ENCODE measurements at places on chromosomes 1 and 21.
A peak's percentile ranks its signal among the peaks of the same experiment; 100 is the strongest.

DNA sequence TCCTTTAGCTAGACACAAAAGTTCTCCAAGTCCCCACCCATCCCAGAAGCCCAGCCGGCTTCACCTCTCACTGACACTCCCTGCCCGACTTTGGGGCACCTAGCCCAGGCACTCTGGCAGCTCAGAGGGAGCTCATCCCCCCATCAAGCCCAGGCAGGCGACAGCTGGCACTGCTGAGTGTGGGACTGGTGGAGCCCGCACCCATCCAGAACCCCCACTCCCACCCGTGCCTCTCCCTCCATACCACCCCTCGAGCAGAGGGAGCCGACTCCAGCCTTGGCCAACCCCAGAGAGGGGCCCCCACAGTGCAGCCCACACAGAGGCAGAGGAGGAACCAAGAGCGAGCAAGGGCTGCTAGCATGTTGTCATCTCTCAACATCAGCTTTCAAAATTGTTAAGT, 658.6 kb downstream of the AMY1C start:
- DNase-seq: no peak

DNA sequence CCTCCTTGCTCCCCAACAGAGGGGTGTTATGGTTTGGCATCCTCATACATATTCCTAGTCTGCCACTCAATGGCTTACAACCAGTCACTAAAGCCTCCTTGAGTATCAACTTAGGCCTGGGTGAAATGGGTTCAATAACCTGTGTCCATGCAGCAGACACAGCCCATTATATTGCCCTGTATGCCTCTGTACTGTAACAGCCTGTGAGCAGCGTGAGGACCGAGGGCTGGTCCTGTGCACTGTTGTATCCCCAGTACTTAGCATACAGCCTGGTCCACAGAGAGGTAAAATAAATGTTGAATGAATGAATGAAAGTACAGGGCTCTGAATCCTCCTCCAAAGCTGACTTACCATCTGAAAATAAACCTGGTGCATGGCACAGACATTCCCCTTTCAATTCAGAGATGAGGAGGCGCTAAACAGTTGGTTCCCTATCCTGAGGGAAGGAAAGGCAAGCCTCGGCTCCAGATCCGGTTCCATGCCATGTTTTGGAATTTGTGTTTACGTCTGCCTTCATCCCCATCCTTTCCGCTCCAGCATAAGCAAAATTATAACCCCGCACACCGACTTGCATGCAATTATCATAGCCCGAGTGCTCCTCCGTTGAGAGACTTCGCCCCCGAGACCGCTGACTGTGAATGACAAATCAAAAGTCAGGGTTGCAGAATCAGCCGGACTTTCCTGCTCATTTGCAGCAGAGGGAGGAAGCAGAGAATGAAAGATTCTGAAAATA, 45.0 kb upstream of the DNAJC6 start:
- peak; percentile 88 for DNase-seq

DNA sequence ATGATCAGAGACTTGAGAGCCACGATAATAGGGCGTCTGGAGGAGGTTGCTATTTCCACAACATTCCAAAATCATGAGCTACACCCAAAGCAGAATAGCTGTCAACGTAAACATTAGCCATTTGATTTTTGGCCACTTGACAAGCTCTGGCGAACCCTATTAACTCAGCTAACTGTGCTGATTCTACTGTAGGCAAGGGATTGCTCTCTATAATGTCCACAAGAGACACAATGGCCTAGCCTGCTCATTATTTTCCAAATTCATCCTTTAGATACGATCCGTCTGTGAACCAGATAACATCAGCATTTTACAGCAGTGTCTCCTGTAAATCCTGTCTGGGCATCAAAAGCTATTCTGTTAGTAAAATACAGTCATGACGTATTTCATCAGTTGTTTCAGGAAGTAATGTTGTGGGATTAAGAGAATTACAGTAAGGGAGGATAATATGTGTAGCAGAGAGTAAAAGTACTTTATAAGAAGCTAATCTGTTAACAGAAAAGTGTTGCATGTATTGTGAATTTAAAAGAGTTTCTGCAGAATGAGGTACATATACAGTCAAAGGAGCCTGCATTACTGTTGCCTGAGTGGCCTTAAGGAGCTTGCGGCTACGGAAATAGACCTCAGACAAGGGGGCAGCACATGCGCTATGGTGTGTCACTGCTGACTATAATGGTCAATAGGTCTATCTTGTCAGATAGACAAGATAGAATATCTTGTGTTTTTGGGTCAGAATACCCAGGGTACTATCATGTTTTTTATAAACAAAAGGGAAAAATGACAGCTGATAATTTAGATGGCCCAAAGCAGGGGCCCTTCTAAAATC, 44.9 kb upstream of the TINAGL1 start:
- no peak for DNase-seq

DNA sequence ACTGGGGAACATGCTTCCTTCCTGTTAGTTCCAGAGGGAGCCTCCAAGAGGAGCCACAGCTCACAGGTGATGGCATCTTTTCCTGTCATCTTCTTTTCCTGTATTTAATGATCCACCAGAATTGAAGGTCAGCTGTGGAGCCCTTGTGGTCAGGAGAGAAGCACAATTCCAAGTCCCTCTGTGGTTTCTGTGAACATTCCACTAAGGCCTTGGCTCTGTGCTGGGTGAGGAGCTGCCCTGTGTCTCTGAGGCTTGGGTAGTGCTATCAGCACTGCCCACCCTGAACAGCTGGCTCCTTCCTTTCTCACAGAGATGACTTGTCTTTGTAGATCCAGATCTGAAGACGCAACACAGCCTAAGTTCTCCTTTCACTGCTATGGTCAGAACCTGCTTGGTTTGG, 141.9 kb upstream of the MAP1LC3C start:
- DNase-seq: no peak

GRCh38 chr1:180026556-180026955, 71.9 kb downstream of the CEP350 start:
- DNase-seq: no peak

- peak; percentile 39 for DNase-seq
These were observed 430 bp downstream of the WASF2 start for GRCh38 chr1:27489501-27489972.

DNA sequence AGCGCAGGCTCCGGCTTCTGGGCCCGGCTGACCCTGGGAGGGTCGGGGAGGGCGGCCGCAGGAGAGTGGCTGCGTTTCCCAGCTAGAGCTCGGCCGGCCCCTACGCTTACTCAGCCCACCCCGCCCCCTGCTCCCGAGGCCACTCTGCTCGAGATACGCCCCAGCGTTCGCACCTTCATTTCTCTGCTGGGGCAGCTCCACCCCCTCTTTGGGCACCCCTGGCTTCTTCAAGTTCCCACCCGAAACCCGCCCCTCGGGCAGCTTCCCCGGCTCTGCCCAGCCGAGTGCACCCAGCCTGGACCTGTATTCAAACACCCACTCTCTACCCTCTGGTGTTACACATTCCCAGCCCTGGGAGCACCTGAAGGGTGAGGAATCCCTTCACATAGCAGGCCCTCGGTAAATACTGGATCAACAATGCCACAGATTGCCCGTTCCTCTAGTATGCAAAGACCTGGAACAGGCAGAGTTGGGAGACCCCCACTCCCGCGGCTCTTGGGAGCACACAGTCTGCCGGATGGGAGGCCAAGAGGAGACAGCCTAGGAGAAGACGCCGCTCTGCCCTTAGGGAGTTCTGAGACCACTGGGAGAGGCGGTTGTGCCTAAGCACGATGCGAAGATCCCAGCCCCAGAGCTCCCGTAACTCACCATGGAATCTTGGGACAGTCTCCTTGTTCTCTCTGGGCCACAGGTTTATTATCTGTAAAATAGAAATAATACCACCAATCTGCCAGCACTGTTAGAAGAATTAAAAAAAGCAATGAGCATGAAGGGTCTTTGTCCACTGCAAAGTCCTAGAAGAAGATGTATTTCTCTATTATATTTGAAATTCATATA, 566 bp upstream of the PAQR7 start:
- DNase-seq: peak; percentile 82

DNA sequence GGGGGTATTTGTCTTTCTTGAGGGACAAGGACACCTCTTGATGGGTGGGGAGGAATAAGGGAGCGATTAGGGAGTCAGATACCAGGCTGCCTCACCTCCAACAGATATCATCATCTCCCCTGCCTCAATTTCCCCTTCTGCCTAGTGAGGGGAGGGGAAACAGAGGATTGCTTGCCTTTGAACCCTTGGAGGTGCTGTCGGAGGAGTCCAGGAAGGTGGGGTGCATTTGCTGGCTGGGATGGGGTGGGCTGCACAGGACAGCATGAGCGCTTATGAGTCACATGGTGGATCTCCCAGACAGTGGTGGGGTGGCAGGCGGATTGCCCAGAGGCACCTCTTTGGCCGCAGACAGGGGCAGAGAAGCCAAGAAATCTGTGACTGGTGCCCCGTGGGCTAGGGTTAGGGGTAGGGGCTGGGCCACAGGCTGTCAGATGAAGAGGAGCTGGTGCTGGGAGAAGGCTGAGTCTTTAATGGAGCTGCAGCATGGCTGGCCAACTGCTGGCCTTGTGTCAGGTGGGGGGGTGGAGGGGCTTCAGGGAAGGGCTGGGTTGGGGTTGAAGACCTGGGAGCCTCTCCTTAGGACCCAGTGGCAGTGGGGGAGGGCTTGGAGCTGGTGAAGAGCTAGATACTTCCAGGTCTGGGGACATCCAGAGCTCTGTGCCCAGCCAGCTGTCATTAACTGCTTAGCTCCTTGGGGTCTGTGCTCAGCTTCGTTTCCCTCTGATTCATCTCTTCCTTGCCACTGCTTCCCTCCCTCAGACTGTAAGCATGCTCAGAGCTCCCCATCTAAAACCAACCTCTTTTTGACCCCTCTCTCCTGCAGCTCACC, 7.0 kb upstream of the ADORA1 start:
- DNase-seq: no peak

DNA sequence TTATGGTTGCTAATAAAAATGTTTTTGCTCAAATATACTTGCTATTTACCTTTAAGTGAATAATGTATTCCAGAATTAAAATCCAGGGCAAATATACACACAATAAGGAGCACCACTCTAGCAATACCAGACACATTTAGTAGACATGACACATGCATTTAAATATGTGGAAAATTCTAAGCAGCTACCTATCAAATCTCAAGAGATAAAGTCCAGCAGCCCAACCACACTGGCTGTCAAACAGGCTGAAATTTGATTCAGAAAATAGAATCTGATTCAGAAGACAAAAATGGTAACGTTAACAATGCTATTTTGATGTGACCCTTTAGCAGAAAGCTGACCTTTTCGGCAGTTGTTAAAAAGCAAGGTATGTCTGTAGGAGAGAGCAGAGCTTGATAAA, 42.3 kb downstream of the PLEKHO1 start:
- DNase-seq: no peak
